ENCODE measurements at places on chromosomes 3 and 15.

DNA sequence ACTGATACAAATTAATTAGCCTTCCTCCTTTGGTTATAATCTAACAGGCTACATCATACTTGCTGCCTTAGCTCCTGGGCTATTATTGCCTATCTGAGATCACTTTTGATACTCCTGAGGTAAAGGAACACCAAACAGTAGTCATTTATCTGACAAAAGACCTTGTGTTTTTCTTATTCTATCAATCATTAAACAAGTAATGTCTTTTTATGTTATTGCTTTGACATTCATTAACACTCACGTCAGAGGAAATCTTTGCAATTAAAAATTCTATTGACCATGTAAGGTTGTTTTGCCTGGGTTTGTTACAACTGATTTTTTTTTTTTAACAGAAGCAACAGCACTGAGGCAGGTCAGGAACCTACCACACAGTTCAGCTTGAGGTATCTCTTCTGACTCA, 366.3 kb downstream of the MECOM start:
- H3K27ac ChIP-seq = no peak overlapping the region
- DNase-seq = no peak
- no peaks in the 10 kb centered on the region for H3K27me3 ChIP-seq
- H3K4me1 ChIP-seq = peaks cover 8% of the 10 kb centered on the region
- H3K4me3 ChIP-seq = no peak overlapping the region

GRCh38 chr3:83224101-83224868, 1462.8 kb upstream of the GBE1 start:
- no peaks in the 10 kb centered on the region for H3K27me3 ChIP-seq
- H3K27ac ChIP-seq = peak overlapping the region; percentile 71
- DNase-seq = peak; percentile 92
- H3K36me3 ChIP-seq = no peaks in the 10 kb centered on the region

GRCh38 chr3:57060089-57060821, at the start of gene SPATA12:
Gene SPATA12 (plus strand): TSS chr3:57060664. CDS start chr3:57073695, 13,031 bp downstream.
- no peak within 1 kb of the TSS for H3K4me3 ChIP-seq
- DNase-seq = peak; percentile 95
- no peaks in the 10 kb centered on the region for H3K27me3 ChIP-seq
- H3K4me1 ChIP-seq = peaks cover 23% of the 10 kb centered on the region

GRCh38 chr15:82646250-82647044, 716 bp downstream of the CPEB1 start:
- H3K4me1 ChIP-seq = no peaks in the 10 kb centered on the region
- no peak overlapping the region for H3K4me3 ChIP-seq
- no peak for DNase-seq
- H3K36me3 ChIP-seq = no peaks in the 10 kb centered on the region

DNA sequence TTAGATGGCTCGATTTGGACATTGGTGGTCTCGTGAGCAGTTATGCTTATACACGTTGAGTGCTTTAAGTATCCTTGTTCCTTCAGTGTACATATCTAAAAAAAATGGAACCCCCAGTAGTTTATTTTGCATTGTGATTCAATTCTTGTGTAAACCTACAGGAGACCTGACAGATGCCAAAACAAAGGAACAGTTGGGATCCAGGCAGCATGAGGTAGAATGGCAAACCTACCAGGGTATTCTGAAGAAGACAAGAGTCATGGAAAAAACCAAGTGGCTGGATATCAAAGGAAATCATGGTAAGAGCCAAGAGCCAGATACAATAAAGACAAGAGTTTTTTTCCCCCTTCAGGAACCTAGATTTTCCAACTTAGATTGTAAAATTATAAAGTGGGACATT, 2.0 kb downstream of the TMEM62 start:
- H3K4me3 ChIP-seq = no peak overlapping the region
- peaks cover under 1% of the 10 kb centered on the region for H3K36me3 ChIP-seq
- H3K27ac ChIP-seq = no peak overlapping the region
- peaks cover 11% of the 10 kb centered on the region for H3K4me1 ChIP-seq
- H3K27me3 ChIP-seq = no peaks in the 10 kb centered on the region
- no peak for DNase-seq

DNA sequence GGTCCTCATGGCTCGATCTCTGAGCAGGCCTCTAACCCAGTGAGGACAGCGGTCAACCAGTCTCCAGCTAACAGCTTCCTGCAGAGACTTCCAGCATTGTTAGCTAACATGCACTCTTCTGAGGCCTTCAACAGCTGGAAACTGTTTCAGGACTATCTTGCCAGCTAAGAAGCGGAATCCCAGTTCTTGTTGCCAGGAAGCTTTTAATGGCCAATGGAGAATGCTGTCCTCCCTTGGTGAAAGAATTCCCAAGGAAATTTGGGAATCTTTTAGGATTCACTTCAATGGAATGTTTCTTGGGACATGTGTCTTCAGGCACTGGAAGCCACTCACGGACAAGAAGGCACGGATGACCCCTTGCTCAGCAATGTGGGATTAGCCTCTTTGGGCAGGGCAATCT, 91.7 kb downstream of the CEMIP start:
- H3K4me1 ChIP-seq = no peaks in the 10 kb centered on the region
- no peaks in the 10 kb centered on the region for H3K36me3 ChIP-seq
- H3K27ac ChIP-seq = no peak overlapping the region
- H3K4me3 ChIP-seq = no peak overlapping the region

- no peaks in the 10 kb centered on the region for H3K36me3 ChIP-seq
- H3K4me3 ChIP-seq = no peak overlapping the region
- no peak overlapping the region for H3K27ac ChIP-seq
- peak; percentile 78 for DNase-seq
These were observed 125.1 kb downstream of the TIGIT start for GRCh38 chr3:114418724-114419543.

- no peaks in the 10 kb centered on the region for H3K4me1 ChIP-seq
- peaks cover 2% of the 10 kb centered on the region for H3K27me3 ChIP-seq
- no peak overlapping the region for H3K4me3 ChIP-seq
- no peak overlapping the region for H3K27ac ChIP-seq
- no peaks in the 10 kb centered on the region for H3K36me3 ChIP-seq
These were observed 37.2 kb downstream of the DPH3 start for GRCh38 chr3:16227566-16227965.

DNA sequence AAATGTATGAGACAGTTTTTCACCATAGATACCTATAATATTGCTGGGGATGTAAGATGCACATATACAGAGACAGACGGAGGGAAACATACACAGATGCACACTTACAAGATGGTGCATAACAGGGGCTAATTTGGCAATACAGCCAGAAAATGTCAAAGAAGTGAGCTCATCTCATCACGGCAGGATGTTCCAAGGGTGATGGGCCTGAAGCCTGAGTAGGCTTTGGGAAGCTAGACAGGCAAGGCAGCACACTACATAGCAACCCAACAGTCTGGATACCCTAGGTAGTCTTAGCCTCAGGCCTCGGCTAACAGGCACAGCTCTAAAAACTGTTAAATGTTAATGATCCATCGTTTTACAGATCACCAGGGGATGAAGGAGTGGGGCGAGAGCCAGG, 148.5 kb downstream of the OSBPL10 start:
- no peak overlapping the region for H3K27ac ChIP-seq
- H3K4me1 ChIP-seq = no peaks in the 10 kb centered on the region
- no peaks in the 10 kb centered on the region for H3K36me3 ChIP-seq
- DNase-seq = no peak
- H3K4me3 ChIP-seq = no peak overlapping the region

GRCh38 chr3:47406762-47407149, 25.9 kb downstream of the PTPN23 start:
- no peaks in the 10 kb centered on the region for H3K27me3 ChIP-seq
- H3K36me3 ChIP-seq = no peaks in the 10 kb centered on the region
- H3K27ac ChIP-seq = no peak overlapping the region

- no peak overlapping the region for H3K4me3 ChIP-seq
- H3K36me3 ChIP-seq = no peaks in the 10 kb centered on the region
- no peak overlapping the region for H3K27ac ChIP-seq
- DNase-seq = no peak
- H3K4me1 ChIP-seq = peaks cover 21% of the 10 kb centered on the region
- H3K27me3 ChIP-seq = no peaks in the 10 kb centered on the region
These were observed 3.8 kb upstream of the LOXL1 start for GRCh38 chr15:73922186-73923151.

- H3K4me1 ChIP-seq = peaks cover 17% of the 10 kb centered on the region
- H3K4me3 ChIP-seq = no peak overlapping the region
- DNase-seq = peak; percentile 94
- H3K27me3 ChIP-seq = no peaks in the 10 kb centered on the region
- peaks cover 6% of the 10 kb centered on the region for H3K36me3 ChIP-seq
These were observed 29.1 kb downstream of the ANKRD28 start for GRCh38 chr3:15768421-15769255.

GRCh38 chr3:29203851-29204250, 77.0 kb upstream of the RBMS3 start:
- no peak overlapping the region for H3K27ac ChIP-seq
- H3K4me1 ChIP-seq = peaks cover 17% of the 10 kb centered on the region
- no peaks in the 10 kb centered on the region for H3K27me3 ChIP-seq
- H3K4me3 ChIP-seq = no peak overlapping the region
- H3K36me3 ChIP-seq = no peaks in the 10 kb centered on the region

DNA sequence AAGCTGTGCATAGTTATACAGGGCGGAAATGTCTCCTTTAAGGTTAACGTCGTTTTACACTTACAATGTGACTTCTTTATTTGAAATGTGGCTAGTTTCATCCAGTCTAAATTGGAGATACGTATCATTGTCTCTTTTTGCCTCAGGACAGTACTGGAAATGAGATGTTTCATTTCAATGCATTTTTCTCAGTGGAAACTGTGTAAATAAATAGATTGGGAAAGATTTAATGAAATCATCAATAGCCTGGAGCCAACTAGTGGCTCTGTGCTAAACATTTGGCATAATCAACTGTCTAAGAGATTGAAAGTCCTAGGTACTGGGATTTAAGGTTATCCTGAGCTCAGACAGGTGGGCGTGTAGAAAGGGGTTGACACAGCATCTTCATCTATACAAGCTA, 691.5 kb upstream of the CCDC54 start:
- H3K4me1 ChIP-seq = no peaks in the 10 kb centered on the region
- no peaks in the 10 kb centered on the region for H3K36me3 ChIP-seq
- no peak overlapping the region for H3K4me3 ChIP-seq
- H3K27me3 ChIP-seq = no peaks in the 10 kb centered on the region

GRCh38 chr15:74322558-74323180, 44.8 kb downstream of the CYP11A1 start:
- H3K4me3 ChIP-seq = no peak overlapping the region
- DNase-seq = peak; percentile 49
- H3K27me3 ChIP-seq = peaks cover 1% of the 10 kb centered on the region
- no peaks in the 10 kb centered on the region for H3K36me3 ChIP-seq
- no peak overlapping the region for H3K27ac ChIP-seq
- no peaks in the 10 kb centered on the region for H3K4me1 ChIP-seq

DNA sequence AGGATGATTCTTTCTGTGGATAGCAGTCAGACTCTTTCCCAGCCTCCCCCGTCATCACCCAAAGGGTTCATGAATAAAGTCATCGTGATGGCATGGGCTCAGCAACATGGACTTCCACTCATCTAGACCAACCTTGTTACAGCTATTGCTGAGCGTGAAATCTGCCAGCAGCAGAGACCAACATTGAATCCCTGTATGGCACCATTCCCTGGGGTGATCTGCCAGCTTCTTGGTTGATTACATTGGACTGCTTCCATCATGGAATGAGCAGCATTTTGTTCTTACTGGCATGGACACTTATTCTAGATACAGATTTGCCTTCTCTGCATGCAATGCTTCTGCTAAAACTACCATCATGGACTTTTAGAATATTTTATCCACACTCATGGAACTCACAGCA, 195.6 kb upstream of the AZI2 start:
- no peaks in the 10 kb centered on the region for H3K4me1 ChIP-seq
- no peak overlapping the region for H3K27ac ChIP-seq
- H3K4me3 ChIP-seq = no peak overlapping the region
- H3K27me3 ChIP-seq = no peaks in the 10 kb centered on the region

GRCh38 chr3:186257866-186258265, 104.2 kb downstream of the DGKG start:
- no peak overlapping the region for H3K27ac ChIP-seq
- no peak overlapping the region for H3K4me3 ChIP-seq
- peaks cover under 1% of the 10 kb centered on the region for H3K27me3 ChIP-seq
- H3K4me1 ChIP-seq = no peaks in the 10 kb centered on the region
- no peak for DNase-seq

GRCh38 chr15:99452728-99453636, 112.8 kb upstream of the MEF2A start:
- H3K4me3 ChIP-seq = no peak overlapping the region
- H3K27ac ChIP-seq = peak overlapping the region; percentile 97
- no peaks in the 10 kb centered on the region for H3K27me3 ChIP-seq
- peak; percentile 67 for DNase-seq

DNA sequence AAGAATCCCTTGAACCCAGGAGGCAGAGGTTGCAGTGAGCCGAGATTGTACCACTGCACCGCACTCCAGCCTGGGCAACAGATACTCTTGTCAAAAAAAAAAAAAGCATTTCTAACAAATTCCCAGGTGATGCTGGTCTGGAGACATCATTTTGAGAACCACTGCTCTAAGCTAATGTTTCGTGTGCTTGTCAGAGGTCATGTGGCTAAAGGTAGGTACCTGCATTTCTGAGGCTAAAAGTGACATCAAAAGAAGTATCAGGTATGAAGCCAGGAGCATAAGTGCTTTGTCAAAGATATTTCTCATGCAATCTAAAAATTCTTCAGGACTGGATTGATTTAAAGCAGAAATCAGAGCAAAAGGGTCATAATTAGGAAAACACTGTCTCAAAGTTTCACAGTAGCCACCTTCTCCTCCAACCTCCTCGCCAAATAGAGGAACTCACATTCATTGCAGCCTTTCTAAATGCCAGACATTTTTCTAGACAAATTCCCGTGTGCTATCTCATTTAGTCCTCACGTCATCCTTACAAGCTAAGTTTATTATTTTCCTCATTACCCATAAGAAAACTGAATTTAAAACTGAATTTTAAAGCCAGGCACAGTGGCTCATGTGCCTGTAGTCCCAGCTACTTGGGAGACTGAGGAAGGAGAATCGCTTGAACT, 25.7 kb upstream of the GSK3B start:
- H3K36me3 ChIP-seq = no peaks in the 10 kb centered on the region
- no peak for DNase-seq
- H3K4me1 ChIP-seq = no peaks in the 10 kb centered on the region
- H3K27ac ChIP-seq = no peak overlapping the region
- H3K27me3 ChIP-seq = no peaks in the 10 kb centered on the region

DNA sequence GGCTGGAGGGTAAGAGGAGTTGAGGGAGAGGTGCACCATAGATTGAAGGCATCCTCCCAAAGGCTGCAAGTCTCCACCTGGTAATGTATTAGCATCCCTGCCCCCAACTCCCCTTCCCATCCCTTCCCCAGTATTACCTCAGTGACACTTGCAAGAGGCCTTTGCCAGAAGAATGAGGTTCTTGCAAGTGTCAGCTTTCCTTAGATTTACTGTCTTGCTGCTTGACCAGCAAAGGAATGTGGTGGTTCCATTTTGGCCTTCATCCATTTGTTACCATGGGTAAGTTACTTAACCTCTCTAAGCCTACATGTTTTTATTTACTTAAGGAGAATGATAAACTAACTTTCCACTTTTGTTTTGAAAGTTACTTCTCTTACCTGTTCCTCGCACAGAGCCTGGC, 108.9 kb downstream of the LRTM1 start:
- no peaks in the 10 kb centered on the region for H3K36me3 ChIP-seq
- no peak overlapping the region for H3K27ac ChIP-seq
- H3K27me3 ChIP-seq = no peaks in the 10 kb centered on the region
- DNase-seq = no peak
- H3K4me1 ChIP-seq = no peaks in the 10 kb centered on the region
- no peak overlapping the region for H3K4me3 ChIP-seq
